ENCODE measurements at places on chromosomes 5 and 9. TPM values are rescaled to one million over a fixed set of nuclear protein-coding genes. Genes with fewer than 3 reads are reported as not detected.

CORO2A gene
- under 0.01 TPM for total RNA-seq

TSLP gene
- 4.1 TPM for total RNA-seq

ANKRD34B gene
- not detected for total RNA-seq

NUTM2G gene
- total RNA-seq, result not detected

CCNO gene
- not detected for total RNA-seq

ABO gene
- total RNA-seq, result not detected

PAEP gene
- not detected for total RNA-seq

AQP7 gene
- 0.59 TPM for total RNA-seq

SOX30 gene
- not detected for total RNA-seq

PPP2R2B gene
- total RNA-seq, result not detected

SLC4A9 gene
- total RNA-seq, result not detected

TOR4A gene
- 16.0 TPM for total RNA-seq

OR13D1 gene
- not detected for total RNA-seq

AIF1L gene
- 0.37 TPM for total RNA-seq

PCDHGA10 gene
- total RNA-seq, result 6.8 TPM

RPL37 gene
- 1,243 TPM for total RNA-seq

ATP10B gene
- total RNA-seq, result not detected

BAAT gene
- total RNA-seq, result under 0.01 TPM

FAM169A gene
- total RNA-seq, result under 0.01 TPM

SMIM33 gene
- total RNA-seq, result not detected

STX17 gene
- 15.8 TPM for total RNA-seq

SLC36A2 gene
- total RNA-seq, result not detected

SVEP1 gene
- total RNA-seq, result 16.4 TPM

CARTPT gene
- total RNA-seq, result not detected
